ENCODE measurements at places on chromosomes 7 and 10.
A peak's percentile ranks its signal among the peaks of the same experiment; 100 is the strongest.

- H3K4me3 ChIP-seq = peak overlapping the region; percentile 73
- peaks cover 17% of the 10 kb centered on the region for H3K4me1 ChIP-seq
- DNase-seq = peak; percentile 75
- no peaks in the 10 kb centered on the region for H3K27me3 ChIP-seq
- no peaks in the 10 kb centered on the region for H3K36me3 ChIP-seq
- peak overlapping the region; percentile 41 for H3K27ac ChIP-seq
Measured at GRCh38 chr10:86536294-86536861, 14.8 kb upstream of the WAPL start.

DNA sequence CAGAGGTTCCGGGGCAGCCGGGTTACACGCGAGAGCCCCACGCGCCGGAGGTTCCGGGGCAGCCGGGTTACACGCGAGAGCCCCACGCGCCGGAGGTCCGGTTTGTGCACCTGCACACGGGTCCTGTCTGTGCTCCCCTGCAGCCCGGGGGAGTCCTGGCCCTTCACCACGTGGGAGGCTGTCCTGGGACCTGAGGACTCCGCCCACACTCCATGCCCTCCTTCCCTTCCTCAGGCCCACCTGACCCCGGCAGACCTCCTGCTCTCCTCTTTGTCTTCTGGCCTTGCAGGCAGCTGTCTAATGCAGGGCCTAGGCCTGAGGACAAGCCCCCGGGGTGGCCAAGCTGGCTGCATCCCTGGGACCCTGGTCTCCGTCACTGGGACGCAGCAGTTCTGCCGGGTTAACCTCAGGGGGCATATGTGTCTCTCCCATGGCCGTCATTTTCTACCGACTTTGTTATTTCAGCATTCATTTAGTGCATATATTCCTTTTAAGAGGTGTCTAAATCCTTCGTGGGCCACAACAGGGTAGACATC is 374.6 kb downstream of the DNAJB6 start:
- H3K4me3 ChIP-seq = no peak overlapping the region
- H3K27ac ChIP-seq = no peak overlapping the region
- no peaks in the 10 kb centered on the region for H3K36me3 ChIP-seq
- H3K27me3 ChIP-seq = peaks cover 3% of the 10 kb centered on the region

GRCh38 chr10:84264611-84265141 is 19.8 kb downstream of the RGR start:
- no peak overlapping the region for H3K4me3 ChIP-seq
- peaks cover 16% of the 10 kb centered on the region for H3K4me1 ChIP-seq
- H3K27ac ChIP-seq = no peak overlapping the region
- no peaks in the 10 kb centered on the region for H3K36me3 ChIP-seq
- peaks cover 20% of the 10 kb centered on the region for H3K27me3 ChIP-seq

DNA sequence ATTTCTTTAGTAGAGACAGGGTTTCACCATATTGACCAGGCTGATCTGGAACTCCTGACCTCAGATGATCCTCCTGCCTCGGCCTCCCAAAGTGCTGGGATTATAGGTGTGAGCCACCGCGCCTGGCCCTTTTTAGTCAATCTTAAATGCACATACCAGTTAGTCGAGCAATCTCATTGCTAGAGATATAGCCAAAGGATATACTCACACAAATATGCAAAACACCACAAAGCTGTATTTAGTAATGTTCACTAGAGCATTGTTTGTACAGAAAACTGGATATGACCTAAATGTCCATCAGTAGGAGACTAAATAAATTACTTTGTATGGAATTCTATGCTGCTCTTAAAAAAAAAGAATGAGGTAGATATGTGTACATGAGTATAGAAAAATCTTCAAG is 24.5 kb upstream of the IL6 start:
- DNase-seq = no peak
- peaks cover 31% of the 10 kb centered on the region for H3K4me1 ChIP-seq
- H3K4me3 ChIP-seq = no peak overlapping the region
- H3K27me3 ChIP-seq = peaks cover 9% of the 10 kb centered on the region

- no peak for DNase-seq
- no peak overlapping the region for H3K4me3 ChIP-seq
- H3K4me1 ChIP-seq = no peaks in the 10 kb centered on the region
Measured at GRCh38 chr7:68688416-68689086, 909.7 kb upstream of the AUTS2 start.

DNA sequence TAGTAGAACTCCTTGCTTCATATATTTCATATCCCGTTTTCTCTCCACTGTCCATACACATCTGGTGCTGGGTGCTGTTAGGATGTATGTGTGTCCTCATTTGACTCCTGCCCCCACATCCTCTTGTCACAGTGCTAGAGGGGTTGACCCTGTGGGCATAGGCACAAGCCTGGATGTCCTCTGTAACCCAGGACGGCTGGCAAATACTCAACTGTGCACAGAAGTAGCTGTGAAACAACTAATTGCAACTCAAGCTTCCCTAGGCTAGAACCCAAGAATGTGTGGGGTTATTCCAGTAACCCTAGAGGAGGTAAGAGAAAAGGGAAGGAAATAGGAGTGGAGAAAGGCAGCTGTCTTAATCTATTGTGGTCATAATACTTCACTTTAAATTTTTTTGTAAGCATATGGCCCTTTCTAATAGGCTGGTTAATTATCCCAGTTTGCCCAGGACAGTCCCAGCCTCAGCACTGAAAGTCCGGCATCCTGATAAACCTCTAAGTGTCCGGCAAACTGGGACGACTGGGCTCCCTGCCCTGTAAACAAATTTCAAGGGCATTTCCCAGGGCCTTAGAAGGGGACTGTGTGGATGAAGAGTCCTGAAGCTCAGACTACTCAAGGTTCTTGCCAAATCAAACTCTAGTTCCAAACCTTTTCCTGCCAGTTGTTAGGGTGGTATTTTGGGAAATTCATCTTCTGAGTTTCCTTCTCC is 283.2 kb upstream of the CELF2 start:
- H3K4me1 ChIP-seq = no peaks in the 10 kb centered on the region
- H3K27ac ChIP-seq = no peak overlapping the region
- no peaks in the 10 kb centered on the region for H3K27me3 ChIP-seq
- DNase-seq = no peak
- H3K36me3 ChIP-seq = no peaks in the 10 kb centered on the region

DNA sequence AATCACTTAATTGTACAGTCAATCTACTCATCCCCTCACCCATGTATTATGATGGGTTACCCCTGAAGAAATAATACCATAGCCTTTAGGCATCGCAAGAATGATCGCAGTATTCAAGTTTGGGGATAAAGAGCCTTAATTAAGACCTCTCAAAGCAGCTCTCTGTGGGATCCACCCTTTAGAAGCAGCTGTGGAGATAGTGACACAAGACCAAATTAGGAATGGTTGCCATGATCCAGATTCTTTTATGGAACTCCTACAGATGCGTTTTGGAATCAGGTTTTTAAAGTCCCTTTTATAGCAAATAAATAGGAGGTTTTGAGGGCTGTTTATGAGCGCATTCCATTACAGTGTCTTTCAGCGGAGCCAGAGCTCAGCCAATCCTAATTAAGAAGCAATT is 12.2 kb downstream of the TES start:
- H3K36me3 ChIP-seq = peaks cover 4% of the 10 kb centered on the region
- H3K4me1 ChIP-seq = peaks cover 53% of the 10 kb centered on the region
- no peak overlapping the region for H3K4me3 ChIP-seq
- DNase-seq = no peak
- H3K27me3 ChIP-seq = no peaks in the 10 kb centered on the region

DNA sequence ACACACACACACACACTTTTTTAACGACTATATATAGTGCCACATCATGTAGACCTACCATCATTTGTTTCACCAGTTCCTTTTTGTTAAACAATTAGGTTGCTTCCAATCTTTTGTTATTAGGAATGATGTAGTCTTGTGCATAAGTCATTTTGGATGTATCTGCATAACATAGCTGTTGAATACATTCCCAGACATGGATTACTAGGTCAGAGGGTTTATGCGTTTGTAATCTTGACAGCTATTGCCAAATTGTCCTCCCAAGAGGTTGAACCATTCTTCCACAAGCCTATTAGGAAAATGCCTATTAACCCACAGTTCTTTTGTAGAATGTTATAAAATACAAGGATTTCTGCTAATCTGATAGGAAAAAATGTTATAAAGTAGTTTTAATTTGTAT is 87.3 kb downstream of the PALS2 start:
- H3K36me3 ChIP-seq = peaks cover 8% of the 10 kb centered on the region
- DNase-seq = no peak
- peaks cover 1% of the 10 kb centered on the region for H3K4me1 ChIP-seq
- H3K27ac ChIP-seq = no peak overlapping the region
- no peak overlapping the region for H3K4me3 ChIP-seq

DNA sequence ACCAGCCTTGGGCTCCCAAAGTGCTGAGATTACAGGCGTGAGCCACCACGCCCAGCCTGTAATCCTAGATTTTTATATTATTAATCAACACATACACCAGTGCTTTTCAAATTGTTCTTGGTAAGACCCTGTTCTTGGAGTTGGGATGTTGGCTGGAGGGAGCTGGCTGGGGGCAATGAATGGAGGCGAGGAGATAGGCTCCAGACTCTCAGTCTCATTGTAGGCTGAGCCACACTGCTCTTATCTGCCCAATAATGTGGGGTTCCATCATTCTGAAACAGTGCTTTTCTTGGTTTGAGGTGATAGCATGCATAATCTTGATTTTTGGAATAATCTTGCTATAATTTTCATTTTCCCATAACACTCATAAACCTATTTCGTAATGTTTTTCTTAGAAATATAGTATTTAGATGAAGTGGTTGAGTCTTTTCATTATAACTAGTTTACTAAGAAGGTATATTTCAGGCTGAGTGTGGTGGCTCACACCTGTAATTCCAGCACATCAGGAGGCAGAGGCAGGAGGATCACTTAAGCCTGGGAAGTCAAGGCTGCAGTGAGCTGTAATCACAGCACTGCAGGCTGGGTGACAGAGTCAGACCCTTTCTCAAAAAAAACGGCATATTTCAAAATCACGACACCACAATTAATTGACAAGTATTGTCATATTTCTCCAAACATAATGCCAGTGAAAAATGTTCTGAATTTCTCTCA is 65.1 kb upstream of the LYZL2 start:
- peaks cover 49% of the 10 kb centered on the region for H3K4me1 ChIP-seq
- peak overlapping the region; percentile 73 for H3K27ac ChIP-seq
- H3K36me3 ChIP-seq = peaks cover 7% of the 10 kb centered on the region
- peak overlapping the region; percentile 44 for H3K4me3 ChIP-seq
- H3K27me3 ChIP-seq = no peaks in the 10 kb centered on the region

- no peak overlapping the region for H3K4me3 ChIP-seq
- peaks cover 15% of the 10 kb centered on the region for H3K27me3 ChIP-seq
- H3K36me3 ChIP-seq = no peaks in the 10 kb centered on the region
Measured at GRCh38 chr7:104791080-104791479, 222.9 kb upstream of the KMT2E start.

DNA sequence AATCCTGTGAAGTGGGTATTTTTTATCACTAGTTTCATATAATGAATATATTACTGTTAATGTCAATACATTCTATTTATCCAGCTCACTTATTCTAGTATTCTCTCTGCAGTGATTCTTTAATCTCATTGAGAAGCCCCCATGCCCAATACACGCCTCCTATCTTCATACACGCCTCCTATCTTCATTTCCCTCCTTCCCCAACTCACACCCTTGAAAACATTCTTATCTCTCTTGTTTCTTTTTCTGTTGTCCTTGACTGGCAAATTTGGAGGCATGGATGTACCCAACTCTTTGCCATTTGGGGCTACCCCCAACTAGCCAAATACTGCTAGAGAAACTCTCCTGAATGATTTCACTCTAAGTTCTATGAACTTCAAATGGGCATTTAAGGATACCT is 40.5 kb downstream of the ST8SIA6 start:
- DNase-seq = no peak
- no peak overlapping the region for H3K4me3 ChIP-seq
- H3K36me3 ChIP-seq = peaks cover 2% of the 10 kb centered on the region
- peaks cover 17% of the 10 kb centered on the region for H3K4me1 ChIP-seq
- H3K27me3 ChIP-seq = peaks cover 17% of the 10 kb centered on the region

GRCh38 chr7:44348300-44348699 is 22.9 kb upstream of the CAMK2B start:
- H3K27ac ChIP-seq = no peak overlapping the region
- H3K4me3 ChIP-seq = no peak overlapping the region
- H3K36me3 ChIP-seq = no peaks in the 10 kb centered on the region
- H3K4me1 ChIP-seq = no peaks in the 10 kb centered on the region
- DNase-seq = no peak
- peaks cover 43% of the 10 kb centered on the region for H3K27me3 ChIP-seq

- H3K36me3 ChIP-seq = no peaks in the 10 kb centered on the region
- peaks cover 40% of the 10 kb centered on the region for H3K27me3 ChIP-seq
- peak within 1 kb of the TSS; percentile 84 for H3K4me3 ChIP-seq
- H3K4me1 ChIP-seq = peaks cover 6% of the 10 kb centered on the region
- no peak within 1 kb of the TSS for H3K27ac ChIP-seq
Measured at GRCh38 chr10:62373995-62374861, at the start of gene ZNF365. Gene ZNF365, plus strand, starts transcription at chr10:62374369. Its CDS starts 1,825 bp downstream, at chr10:62376194.

DNA sequence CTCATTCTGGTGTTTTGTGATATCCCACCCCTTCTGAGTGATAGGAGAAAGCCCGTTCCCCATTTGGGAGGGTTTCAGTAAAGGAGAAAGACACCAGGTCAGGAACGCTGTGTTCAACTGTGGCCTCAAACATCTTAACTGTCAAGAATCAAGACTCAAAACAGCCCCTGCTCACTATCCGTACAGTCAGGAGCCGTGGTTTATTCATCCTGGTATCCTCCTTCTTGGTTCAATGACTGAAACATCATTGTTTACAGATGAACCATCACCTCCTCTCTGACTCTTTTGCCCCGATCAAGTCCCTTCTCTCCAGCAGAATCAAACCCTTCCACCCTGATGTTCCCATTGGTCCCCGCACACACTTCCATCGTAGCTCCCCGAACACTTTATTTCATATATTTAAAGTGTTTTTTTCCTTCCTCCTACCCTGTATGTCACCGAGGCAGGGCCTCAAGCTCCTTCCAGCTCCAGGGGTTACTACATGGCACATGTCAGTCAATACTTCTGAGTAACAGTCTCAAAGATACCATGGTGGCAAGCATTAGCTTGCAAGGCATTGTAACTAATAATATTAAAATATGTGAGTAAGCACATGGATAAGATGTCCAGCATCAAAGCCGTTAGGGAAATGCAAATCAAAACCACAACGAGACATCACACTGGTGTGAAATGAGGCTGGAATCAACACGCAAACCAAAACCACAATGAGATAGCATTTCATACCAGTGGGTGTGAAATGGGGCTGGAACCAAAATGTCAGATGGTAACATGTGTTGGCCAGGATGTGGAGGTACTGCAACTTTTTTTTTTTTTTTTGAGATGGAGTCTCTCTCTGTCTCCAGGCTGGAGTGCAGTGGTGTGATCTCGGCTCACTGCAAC is 124.7 kb upstream of the C1QL3 start:
- H3K4me1 ChIP-seq = peaks cover 16% of the 10 kb centered on the region
- no peak overlapping the region for H3K4me3 ChIP-seq
- DNase-seq = no peak
- peak overlapping the region; percentile 64 for H3K27ac ChIP-seq
- peaks cover 4% of the 10 kb centered on the region for H3K36me3 ChIP-seq
- no peaks in the 10 kb centered on the region for H3K27me3 ChIP-seq

GRCh38 chr10:104333032-104333727 is 5.1 kb downstream of the ITPRIP start:
- H3K4me3 ChIP-seq = peak overlapping the region; percentile 24
- no peaks in the 10 kb centered on the region for H3K27me3 ChIP-seq
- H3K27ac ChIP-seq = peak overlapping the region; percentile 14
- H3K4me1 ChIP-seq = peaks cover 77% of the 10 kb centered on the region
